ENCODE measurements at places on chromosomes 16 and 17. TPM values are rescaled to one million over a fixed set of nuclear protein-coding genes. Genes with fewer than 3 reads are reported as not detected.

NTN3 gene
- total RNA-seq, result not detected

DPEP1 gene
- not detected for total RNA-seq

KRTAP4-5 gene
- not detected for total RNA-seq

LHX1 gene
- not detected for total RNA-seq

ARMC5 gene
- 10.9 TPM for total RNA-seq

DHRS7C gene
- total RNA-seq, result not detected

EMP2 gene
- 8.5 TPM for total RNA-seq

EVI2B gene
- total RNA-seq, result 0.46 TPM

KRTAP3-2 gene
- total RNA-seq, result not detected

STAC2 gene
- total RNA-seq, result not detected

CEP95 gene
- total RNA-seq, result 16.6 TPM

TAC4 gene
- not detected for total RNA-seq

INCA1 gene
- not detected for total RNA-seq

TMEM97 gene
- 19.1 TPM for total RNA-seq

Data from epithelial cell of umbilical artery (primary cell).